GM12892 (cell line): ENCODE measurements at places on chromosomes 13 and 19.

- peak; percentile 73 for DNase-seq
These were observed 23.7 kb downstream of the SLC6A16 start for GRCh38 chr19:49301165-49301865.

DNA sequence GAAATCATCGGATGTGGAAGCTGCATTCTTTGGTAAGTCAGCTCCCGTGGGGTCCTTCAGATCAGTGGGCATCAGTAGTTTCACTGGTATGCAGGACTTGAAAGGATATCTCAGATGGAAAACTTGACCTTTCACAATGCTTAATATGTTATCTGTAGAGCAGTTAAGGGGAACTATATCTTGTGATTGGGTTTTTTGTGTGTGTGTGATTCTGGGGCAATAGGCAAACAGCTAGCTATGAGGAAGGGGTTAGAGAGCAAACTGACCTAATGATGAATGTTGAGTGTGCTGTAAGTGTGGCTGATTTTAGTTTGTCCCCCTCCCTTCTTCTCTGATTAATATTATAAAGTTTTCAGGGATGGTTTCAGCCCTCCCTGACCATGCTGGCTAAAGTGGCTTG is 53.3 kb downstream of the ACSBG2 start:
- DNase-seq: no peak

DNA sequence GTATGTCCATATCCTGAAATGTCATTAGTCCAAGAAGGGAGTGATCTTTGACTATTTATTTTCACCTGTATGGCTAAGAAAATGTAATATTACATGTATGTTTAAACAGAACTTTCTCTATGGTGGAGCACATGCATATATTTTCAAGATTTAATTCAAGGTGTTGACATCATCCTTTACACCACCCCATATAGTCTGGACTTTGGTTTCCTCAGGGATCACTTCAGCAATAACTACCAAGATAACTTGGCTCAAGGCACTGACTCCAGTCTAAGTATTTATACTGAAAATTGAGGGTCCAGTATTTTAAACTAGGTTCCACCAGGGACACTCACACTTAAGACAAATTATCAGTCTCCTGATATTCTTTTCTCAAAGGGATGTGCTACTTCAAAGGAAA is 660.6 kb downstream of the EFNB2 start:
- no peak for DNase-seq

GRCh38 chr19:10553943-10554381 is 10.3 kb downstream of the ATG4D start:
- DNase-seq: no peak

DNA sequence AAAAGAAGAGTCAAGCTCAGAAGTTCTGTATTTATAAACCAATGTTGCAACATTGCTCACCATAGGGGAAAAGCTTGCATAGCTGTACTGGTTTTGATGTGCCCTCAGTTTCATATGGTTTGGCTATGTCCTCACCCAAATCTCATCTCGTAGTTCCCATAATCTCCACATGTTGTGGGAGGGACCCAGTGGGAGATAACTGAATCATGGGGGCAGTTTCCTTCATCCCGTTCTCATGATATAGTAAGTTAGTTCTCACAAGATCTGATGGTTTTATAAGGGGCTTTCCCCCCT is 73.9 kb downstream of the TNFRSF19 start:
- no peak for DNase-seq

GRCh38 chr13:72113931-72114330 is 246.9 kb upstream of the DACH1 start:
- no peak for DNase-seq

- DNase-seq: no peak
These were observed 308.3 kb downstream of the KCNRG start for GRCh38 chr13:50323440-50324065.

GRCh38 chr19:45542234-45542668 is 35.0 kb downstream of the VASP start:
- DNase-seq: no peak

- DNase-seq: no peak
These were observed 47.1 kb downstream of the COL4A2 start for GRCh38 chr13:110354123-110354627.

DNA sequence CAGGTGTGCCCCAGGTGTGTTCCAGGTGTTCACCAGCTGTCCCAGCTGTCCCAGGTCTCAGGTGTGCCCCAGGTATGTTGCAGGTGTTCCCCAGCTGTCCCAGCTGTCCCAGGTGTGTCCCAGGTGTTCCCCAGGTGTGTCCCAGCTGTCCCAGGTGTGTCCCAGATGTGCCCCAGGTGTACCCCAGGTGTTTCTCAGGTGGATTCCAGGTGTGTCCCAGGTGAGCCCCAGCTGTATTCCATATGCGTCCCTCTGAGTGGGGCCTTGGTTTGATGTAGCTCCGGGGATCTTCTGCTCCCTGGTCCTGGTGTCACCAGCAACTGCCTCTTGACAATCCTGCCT is 719 bp upstream of the GRK1 start:
- no peak for DNase-seq

DNA sequence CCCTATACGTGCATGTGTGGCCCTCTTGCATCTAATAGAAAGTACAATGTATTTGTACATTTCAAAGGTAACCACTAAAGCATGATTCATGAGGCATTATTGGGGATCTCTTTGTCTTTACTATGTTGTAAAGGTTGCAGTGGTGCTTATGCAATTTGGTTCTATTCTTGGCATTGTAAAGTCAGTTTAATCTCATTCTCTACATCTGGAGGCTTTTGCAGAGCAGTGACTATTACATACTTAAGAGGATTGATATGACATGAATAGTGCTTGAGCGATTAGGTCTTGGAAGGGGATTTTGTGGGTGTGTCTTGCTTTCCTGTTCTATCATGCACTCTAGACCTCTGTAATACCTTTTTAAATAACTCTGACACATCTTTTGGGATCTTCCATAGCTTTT is 610.0 kb downstream of the EFNB2 start:
- no peak for DNase-seq

DNA sequence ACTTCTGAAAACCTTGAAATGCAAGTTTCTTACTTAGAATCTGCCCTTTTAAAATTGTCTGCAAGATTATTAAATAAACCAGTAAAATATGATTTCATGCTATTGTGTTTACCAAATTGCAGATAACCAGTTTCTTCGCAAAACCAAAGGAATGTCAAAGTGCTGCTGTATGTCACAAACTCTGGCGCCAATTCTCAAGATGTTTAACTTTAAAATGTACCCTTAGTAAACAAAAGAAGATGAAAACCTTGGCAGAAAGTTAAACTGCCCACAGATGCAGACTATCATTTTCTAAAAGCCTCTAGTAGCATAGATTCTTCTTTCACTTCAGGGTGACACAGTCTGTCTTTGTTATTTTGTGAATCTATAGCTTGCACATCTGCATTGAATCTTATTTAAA is 189.2 kb downstream of the SLITRK6 start:
- no peak for DNase-seq

DNA sequence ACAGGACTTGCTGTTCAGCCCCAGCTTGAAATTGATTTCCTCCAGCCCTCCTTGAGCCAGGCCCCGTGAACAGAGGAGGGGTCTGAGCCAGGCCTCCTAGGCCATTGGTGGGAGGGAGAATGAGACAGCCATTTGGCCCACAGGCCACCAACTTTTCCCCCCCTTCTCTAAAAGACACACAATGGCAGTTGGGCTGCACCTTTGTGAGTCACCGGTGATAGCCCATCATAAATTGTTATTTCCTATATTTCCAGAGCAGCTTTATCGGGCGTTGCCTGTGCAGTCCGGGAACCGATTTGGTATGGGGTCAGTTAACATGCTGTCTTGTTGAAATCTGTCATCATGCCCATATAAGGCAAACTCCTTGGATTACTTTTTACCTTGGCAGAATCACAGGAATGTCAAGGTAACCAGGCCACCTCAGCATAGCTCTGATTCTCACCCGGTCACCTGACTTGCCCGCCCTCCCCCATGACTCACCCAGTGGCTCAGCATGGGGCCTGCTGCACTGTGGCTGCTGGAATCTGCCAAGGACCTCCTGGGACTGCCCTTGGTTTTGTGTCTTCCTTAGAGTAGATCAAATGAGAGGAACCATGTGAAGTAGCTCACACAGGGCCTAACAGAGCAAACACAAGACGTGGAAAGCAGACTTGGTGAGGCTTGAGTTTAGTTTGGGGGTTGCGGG is 36.1 kb downstream of the ACTN4 start:
- no peak for DNase-seq

DNA sequence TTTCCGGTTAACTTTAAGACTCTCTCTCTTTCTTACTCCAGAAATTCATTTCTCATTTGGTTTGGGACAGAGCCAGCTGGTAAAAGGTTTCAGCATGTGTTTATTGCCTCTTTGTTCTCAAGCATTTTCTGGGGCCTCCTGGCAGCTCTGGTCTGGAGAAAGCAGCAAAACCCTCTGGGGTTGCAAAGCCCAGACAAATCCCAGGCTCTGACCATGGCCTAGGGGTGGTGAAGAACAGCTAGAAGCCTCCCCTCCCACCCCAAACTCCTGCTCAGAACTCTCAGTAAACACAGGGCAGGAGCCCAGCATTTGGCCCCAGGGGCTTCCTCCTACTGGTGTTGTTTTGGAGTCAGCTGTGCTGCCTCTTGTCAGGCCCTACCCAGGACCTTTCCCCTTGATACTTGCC is 124.2 kb upstream of the SERP2 start:
- no peak for DNase-seq

GRCh38 chr19:2630352-2631001 is 72.0 kb downstream of the GNG7 start:
- no peak for DNase-seq

GRCh38 chr13:95956589-95957148 is 96.5 kb downstream of the UGGT2 start:
- no peak for DNase-seq

DNA sequence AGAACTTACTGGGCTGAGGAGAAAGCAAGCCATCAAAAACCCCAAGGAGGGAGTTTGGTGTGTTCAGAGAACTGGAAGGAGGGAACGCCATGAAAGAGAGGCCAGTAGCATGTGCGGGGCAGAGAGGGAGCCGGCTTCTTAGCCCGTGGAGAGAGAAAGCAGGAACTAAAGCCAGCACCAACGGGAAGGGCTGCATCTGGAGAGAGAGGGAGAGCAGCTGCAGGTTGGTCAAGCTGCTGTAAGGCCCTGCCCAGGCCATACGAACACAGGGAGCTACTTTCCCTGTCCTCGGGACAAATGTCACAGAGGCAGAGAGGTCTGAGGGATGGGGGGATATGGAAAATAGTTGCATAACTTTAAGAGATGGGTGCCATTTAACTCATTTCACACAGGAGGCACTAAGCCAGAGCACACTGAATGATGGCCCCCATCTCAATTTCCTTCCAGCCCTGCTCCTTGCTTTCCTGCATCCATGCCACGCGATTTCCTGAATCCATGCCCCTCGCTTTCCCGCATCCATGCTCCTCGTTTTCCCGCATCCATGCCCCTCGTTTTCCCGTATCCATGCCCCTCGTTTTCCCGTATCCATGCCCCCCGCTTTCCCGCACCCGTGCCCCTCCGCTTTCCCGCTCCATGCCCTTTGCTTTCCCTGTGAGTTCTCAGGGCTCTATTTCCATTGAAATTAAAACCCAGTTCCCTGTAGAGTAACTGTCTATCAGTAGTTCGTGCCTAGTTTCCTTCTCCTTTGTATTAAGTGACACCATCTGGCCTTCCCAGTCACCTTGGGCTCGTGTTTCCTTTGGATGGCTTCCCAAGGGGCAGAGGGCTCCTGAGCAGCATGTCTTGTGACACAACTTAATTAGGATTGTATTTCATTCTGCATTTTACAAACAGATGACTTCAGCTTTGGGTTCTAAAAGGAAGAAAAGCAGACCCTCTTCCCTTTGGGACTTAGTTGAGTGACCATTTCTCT is 31.5 kb upstream of the TPT1 start:
- DNase-seq: no peak

DNA sequence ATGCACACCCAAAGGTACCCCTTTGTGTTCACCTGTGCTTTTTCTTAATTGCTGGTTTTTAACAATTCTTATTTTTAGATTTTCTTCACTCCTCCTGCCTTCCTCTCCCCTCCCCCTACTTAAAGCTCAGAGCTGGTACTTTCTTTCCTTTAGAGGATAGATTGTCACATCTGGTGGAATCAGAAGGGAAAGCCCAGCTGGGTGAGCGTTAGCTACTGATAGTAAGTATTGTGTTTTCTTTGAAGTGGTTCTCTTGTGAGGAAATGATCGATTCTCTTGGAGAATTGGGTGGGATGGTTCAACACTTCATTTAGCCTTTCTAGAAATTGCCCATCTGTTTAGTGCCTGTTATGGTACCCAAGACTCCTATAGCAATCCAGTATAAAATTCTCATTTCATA is 84.8 kb downstream of the FLT1 start:
- no peak for DNase-seq

DNA sequence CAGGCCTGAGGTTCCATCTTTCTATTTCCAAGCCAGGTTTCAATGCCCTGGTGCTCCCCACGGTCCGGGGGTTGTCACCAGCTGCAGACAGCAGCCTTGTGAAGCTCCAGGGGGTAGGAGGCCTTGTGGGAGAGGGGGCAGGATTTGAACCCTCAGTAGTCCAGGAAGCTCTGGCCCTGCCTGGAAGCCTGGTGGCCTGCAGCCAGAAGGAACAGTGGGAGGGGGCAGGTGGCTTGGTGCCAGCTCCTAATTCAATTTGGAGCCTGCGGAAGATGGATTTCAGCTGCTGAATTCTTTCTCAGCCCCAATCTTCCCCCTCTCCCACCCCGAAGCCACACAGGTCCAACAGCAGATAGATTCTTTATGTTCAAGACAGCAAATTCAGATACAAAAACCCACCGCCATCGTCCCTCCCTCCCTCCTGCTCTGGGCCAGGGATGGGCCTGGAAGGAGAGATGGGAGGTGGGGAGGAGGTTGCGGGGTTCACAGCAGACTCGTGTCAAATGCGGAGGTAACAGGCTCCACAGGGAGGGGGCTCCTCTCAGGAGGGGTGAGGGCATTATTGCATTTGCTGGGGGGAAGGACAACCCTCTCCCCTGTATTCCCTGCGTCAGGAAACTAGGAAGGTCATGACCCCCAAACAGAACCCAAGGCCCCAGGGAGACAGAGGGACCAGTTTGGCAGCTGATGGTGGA is 2.4 kb upstream of the PTGER1 start:
- no peak for DNase-seq

DNA sequence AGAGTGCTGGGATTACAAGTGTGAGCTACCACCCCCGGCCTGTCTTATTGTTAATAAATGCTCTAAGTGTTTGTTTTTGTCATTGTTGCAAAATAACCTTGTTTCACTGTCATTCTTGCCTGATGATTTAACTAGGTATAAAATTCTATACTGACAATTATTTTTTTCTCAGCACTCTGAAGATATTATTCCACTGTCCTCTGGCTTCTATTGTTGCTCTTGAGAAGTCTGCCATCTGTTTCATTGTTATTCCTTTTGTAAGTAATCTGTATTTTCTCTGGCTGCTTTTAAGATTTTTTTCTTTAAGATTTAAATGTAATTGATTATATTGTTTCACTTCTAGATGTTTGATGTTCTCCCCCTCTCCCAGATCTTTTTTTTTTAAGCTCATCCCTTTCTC is 17.6 kb downstream of the ZNF420 start:
- DNase-seq: no peak

GRCh38 chr13:23430664-23431063 is 2.8 kb downstream of the SACS start:
- no peak for DNase-seq

DNA sequence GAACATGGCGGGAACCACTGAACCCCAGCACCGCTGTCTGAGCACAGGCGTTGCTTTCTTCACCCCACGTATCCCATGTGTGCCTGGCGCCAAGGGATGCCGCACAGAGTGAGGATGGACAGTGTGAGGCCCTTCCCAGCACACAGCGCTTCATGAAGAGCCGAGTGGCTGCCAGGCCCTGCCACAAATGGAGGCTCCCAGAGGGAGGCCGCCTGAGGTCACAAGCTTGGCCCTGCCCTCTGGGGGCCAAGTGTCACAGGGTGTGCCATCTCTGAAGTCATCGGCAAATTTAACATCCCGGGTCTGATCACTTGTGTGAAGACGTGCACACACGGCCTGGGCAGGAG is 24.4 kb downstream of the MPND start:
- no peak for DNase-seq
